ENCODE measurements at places on chromosomes 3 and 15.
A peak's percentile ranks its signal among the peaks of the same experiment; 100 is the strongest.

GRCh38 chr3:126519506-126520455, 2.2 kb upstream of the UROC1 start:
- DNase-seq, result no peak

GRCh38 chr3:69647081-69647480, 92.2 kb upstream of the MITF start:
- DNase-seq, result no peak

GRCh38 chr3:5929027-5929426, 741.5 kb downstream of the EDEM1 start:
- DNase-seq, result no peak

DNA sequence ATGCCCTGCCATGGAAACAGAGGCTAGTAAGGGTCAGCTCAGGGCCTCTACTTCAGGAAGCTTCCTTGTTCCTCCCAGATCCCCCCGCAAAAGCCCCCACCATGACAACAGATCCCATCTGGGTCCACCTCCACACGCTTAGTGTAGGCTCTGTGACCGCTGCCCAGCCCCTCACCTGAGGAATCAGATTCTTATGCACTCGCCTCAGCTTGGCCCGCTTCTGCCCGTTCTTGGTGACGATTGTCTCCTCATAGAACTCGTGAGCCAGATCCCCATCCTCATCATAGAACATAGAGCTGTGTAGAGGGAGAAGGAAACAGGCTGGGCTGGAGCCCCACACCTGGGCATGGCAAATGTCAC, 1.9 kb downstream of the TUSC2 start:
- DNase-seq, result no peak

- DNase-seq, result no peak
Observed at GRCh38 chr3:171297951-171298350, 162.3 kb downstream of the TNIK start.

GRCh38 chr3:40310705-40311104, 1.2 kb downstream of the EIF1B start:
- no peak for DNase-seq

DNA sequence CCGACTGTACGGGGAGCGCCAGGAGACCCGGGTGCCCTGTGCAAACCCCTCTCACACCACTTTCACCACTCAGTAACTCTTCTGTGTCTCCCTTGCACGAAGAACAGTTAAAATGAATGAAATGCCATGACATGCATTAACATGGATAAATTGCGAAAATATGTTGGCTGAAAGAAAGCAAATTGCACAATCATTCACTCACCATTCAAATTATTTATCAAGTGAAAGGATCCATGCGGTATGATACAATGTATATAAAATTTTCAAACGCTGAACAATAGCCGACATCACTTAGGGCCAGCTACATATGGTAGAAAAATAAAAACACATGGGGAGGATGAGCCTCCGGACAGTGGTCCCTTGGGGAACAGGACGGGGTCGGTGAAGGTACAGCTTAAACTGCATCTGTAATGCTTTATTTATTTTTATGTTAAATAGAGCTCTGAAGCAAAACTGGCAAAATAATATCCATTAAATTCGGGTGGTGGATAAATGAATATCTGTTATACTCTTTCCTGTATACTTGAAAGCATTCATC, 45.9 kb downstream of the SLC12A8 start:
- DNase-seq, result no peak

GRCh38 chr3:180117381-180118163, 80.8 kb upstream of the PEX5L start:
- DNase-seq, result no peak

DNA sequence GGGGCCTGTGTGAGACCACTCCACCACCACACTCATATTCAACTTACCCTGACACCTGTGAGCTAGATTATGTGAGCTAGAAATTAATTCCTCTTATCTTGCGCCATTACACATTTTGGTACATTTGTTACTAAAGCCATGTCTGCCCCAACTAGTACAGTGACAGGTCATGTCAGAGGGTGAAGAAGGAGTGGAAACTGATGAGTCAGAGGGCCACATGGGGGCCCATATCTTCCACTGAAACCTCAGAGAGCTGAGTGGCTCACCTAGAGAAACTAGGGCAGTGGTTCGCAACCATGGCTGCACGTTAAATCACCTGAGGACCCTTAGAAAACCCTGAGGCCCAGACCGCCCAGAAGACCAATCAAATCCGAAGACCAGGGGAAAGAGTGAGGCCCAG, 15.7 kb upstream of the MEF2A start:
- no peak for DNase-seq

GRCh38 chr3:45785605-45786150, 10.7 kb downstream of the SLC6A20 start:
- DNase-seq, result no peak

- DNase-seq, result no peak
Observed at GRCh38 chr3:71987089-71987735, 202.3 kb upstream of the PROK2 start.

- no peak for DNase-seq
Observed at GRCh38 chr3:86251781-86252180, 739.2 kb downstream of the VGLL3 start.

DNA sequence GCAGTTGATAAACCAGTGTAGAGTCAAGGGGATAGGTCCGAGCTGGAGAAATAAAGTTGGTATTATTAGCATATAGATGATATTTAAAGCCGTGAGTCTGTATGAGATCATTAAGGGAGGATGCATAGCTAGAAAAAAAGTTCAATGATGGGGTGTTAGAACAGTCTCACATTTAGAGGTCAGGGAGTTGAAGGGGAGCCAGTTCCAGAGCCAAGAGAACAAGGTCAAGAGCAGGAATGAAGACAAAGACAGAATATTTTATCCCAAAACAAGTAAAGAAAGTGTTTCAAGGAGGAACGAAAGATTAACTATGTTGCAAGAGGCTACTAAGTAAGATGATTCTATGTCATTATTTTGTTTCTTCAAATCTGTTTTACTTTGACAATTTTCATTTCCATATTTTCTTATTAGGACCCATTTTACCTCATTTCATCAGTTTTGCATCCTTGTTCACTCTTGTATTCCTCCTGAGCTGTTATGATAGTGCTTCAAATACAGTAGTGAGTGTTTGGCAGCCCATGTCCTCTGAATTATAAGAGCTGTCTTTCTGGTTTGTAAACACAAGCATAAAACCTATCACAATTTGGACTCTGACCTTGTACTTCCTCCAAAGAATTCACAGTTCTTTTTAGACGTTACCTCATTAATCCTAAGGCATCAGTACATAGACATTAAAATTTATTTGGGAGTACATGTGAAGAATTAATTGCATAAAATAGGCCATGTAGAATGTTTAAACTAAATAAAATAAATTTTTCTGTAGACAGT, 695.7 kb upstream of the NECTIN3 start:
- DNase-seq, result no peak

GRCh38 chr3:171126478-171127209, 100.1 kb upstream of the SLC2A2 start:
- DNase-seq, result no peak

GRCh38 chr3:197466586-197467399, 89.0 kb downstream of the BDH1 start:
- DNase-seq, result no peak

GRCh38 chr3:159127021-159127392, 325.2 kb downstream of the MFSD1 start:
- DNase-seq, result no peak

DNA sequence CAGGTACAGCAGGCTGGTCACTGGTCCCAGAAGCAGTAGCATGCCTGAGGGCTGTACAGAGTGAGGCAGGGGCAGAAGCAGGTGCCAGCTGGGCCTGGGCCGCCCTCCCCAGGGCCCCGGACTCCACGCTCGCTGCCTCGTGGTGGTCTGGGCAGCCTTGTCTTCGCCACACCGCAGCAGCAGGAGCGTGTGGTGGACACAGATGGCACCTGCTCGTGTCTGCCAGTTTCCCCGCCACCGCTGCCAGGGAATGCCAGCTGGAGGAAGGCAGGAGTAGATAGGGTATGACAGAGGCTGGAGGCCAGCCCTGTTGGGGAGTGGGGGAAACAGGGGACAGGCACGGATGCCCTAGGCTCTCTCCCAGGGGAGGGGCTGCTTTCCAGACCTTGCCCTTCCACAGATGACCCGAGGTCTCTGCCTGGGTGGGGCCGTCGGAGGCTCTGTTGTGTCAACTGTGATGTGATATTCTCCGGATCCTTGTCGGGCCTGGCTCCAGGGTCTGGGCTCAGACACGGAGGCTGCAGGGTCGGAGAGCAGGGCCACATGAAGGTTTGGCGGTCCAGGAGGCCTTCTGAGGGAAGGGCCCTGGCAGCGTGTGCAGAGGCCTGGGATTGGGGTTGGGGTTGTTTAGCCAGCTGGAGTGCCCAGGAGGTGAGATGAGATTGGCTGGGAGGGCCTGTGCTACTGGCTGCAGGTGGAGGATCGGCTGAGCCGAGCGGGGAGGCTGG, 33.6 kb downstream of the GOLGA6L10 start:
- no peak for DNase-seq

- no peak for DNase-seq
Observed at GRCh38 chr3:165895919-165896318, 58.7 kb upstream of the BCHE start.

DNA sequence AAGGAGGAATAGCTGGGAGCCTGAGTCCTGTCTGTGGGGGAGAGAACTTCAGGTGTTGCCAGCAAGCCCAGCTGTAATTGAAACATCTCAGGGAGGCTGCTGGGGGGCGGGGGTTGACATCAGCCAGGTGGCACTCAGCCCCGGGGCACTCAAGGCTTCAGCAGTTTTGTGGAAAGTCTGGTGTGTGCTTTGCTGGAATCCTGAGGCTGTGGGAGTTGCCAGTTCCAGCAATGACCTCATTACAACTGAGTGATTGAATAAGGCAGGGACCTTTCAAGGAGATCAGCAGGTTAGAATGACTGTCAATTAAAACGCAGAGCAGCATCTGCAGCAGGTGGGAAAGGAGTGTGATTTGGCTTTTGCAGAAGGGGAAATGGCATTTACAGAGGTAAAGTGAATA, 75.7 kb downstream of the FAM43A start:
- DNase-seq, result no peak

DNA sequence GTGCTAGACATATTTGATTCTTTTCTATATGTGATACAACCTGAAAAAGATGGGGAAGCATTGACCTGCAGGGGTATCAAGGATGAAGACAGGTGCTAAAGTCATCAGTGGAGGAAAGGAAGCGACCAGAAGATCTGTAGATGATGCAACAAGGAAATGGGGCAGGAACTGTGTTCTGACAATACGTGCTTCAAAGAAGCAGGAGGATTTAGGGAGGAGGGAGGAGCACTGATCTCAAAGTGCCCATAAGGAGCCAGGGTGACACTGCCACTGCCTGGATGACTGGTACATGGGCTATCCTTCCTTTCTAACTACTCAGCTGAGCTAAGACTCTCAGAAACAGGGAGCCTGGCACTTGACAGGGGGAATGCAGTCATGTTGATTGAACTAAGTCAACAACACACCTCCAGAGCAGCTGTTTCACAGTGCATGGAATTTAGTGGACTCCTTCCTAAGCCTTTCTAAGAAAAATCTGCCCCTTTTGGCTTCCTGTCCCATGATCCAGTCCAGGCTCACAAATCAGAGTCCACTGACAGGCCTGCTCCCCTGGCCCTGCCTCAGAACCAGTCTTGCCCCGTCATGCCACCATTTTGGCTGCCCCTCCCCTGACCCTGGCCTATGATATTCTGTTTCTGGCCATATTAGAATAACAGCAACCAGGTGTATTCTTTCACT, 12.0 kb downstream of the LYSMD4 start:
- DNase-seq, result no peak

GRCh38 chr3:40387001-40387894, at the start of gene ENTPD3:
ENTPD3 (plus strand) TSS chr3:40387184; CDS start chr3:40388058, 874 bp downstream.
- peak; percentile 20 for DNase-seq

DNA sequence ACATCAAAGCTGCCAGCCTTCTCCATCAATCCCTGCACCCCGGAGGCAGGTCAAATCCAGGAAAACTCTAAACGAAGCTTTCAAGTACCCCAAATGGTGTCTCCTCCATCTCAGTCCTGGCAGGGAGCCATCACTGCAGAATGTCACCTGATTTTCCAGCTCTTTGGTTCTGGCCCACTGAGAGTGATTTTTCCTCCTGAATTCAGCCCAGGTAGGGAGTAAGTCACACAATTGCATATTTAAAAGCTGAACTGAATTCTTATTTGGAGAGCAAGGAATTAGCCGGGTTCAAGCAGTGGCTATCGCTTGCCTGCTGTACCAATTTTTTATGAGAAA, 5.3 kb downstream of the RFTN1 start:
- no peak for DNase-seq

GRCh38 chr15:91243826-91244225, 143.8 kb downstream of the SV2B start:
- no peak for DNase-seq

- no peak for DNase-seq
Observed at GRCh38 chr3:138297059-138297607, 32.5 kb downstream of the NME9 start.

DNA sequence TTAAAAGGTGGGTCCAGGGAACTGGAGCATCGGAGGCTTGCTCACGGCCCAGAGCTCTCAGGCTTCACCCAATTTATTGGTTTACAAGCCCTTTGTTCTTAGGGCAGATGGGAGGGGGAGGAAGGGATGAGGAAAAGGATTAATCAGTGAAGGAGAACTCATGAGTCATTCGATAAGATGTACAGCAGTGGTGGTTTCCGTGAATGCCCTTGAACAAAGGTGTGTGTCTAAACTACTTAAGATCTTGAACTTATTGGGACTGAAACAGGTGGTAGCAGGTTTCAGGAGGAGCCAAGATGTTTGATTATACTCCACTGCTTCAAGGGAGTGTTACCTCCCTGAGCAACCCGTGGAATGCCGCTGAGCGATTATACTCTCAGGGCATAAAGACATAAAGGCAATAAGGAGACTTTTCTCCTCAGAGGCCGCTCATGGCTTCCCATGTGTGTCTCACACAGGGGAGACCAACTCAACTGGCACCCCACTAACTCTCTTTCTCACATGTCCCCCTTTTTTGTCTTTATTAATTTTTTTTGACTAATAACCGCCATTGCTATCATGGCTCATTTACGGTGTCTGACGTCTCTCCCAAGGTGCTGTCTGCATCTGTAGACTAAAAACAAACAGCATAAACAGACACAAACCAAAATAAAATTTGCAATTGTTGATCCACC, 17.3 kb upstream of the SLC28A2 start:
- DNase-seq, result no peak

GRCh38 chr15:37891766-37892368, 42.6 kb upstream of the TMCO5A start:
- DNase-seq, result peak; percentile 5

DNA sequence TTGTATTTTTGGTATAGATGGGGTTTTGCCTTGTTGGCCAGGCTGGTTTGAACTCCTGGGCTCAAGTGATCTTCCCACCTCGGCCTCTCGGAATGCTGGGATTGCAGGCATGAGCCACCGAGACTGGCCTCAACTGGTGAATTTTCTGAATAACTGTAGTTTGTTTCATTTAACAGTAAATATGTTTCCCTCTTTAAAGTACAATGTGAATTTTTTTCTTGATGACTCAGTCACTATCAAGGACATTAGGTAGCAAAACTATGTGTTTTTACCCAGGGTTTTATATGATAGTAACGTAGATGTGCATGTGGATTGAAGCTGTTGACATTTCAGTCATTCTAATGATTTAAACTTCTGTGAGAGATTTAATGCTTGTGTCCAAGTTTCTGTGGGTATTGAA, 40.2 kb upstream of the MAPKBP1 start:
- no peak for DNase-seq

All from CD4-positive, alpha-beta T cell treated with Interleukin-21 for 1 hour (primary cell).